Mesendoderm (in vitro differentiated cells): ENCODE measurements at places on chromosomes 7 and 10.
A peak's percentile ranks its signal among the peaks of the same experiment; 100 is the strongest.

- peak; percentile 67 for DNase-seq
These were observed 63.5 kb downstream of the HIPK2 start for GRCh38 chr7:139714163-139714901.

DNA sequence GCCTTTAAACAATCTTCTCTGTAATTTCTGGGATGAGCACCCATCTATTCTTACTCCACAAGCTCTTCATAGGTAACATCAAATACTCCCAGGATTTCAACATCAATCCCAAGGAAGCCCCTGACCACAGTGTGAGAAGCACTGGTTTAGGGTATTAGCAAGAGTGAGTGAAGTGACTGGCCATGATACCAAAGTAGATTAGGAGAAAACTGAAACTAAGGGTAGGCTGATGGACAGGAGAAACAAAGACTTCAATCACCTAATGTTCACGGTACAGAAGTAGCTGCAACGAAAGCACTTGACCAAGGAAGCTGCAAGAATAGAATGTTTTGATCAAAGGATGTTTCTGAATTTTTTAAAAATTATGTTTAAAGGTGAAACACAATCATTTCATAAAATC is 49.8 kb downstream of the LMBR1 start:
- DNase-seq: no peak

DNA sequence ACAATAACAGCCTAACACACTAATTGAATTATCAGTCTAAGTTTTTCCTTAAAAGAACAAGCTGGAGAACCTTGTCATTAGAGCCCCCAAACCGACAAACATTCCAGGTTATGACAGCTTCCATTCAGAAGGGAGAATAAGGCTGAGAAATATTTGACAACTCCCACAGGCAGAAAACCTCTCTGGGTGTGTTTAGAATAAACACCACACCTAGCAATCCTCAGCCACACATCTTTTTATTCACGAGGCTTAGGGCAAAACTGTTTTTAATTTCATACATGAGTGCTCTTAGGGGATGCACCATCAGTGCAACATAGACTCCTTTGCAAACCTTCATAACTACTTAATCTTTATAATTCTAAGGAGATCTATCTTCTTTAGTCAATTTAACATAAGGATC is 24.2 kb downstream of the STN1 start:
- DNase-seq: no peak

- DNase-seq: no peak
These were observed 259.6 kb upstream of the SEMA3E start for GRCh38 chr7:83908526-83908925.

- no peak for DNase-seq
These were observed 1.3 kb upstream of the CUL1 start for GRCh38 chr7:148697256-148698006.

DNA sequence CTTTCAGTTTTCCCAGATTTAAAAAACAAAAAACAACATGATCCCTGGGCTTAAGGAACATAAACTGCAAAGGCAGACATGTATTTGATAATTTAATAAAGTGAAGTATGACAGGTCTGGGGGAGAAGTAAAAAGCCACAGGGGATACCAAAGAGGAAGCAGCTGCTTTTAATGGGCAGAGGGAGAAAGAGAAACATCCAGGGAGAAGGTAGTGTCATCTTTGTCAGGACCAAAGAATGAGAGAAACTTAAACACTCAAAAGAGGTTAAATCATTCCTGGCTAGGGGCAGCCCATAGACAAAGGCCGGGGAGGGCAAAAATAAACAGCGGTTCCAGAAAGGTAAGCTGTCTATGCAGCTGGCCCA is 94.5 kb downstream of the GRB10 start:
- DNase-seq: no peak

- no peak for DNase-seq
These were observed 389.2 kb downstream of the MAGI2 start for GRCh38 chr7:79064187-79064823.

GRCh38 chr7:111727905-111728634 is 165.8 kb upstream of the IMMP2L start:
- DNase-seq: no peak

DNA sequence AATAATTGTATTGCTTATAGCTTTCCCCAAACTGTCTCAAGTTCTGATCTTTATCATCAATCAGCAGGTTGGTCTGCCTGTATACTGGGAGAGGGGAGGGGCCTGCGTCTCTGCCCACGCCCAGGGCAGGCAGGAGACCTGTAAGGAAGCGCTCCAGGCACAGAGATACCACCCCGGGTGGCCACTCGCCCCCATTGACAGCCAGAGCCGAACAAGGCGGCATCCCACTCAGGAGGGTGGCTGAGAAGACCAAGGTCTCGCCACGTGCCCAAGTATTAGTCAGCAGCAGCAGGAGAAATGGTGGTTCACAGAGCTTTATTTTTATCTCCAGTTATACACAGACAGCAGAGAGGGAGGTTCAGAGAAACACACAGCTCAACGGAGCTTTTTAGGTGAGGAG is 7.2 kb downstream of the STK32C start:
- DNase-seq: no peak

DNA sequence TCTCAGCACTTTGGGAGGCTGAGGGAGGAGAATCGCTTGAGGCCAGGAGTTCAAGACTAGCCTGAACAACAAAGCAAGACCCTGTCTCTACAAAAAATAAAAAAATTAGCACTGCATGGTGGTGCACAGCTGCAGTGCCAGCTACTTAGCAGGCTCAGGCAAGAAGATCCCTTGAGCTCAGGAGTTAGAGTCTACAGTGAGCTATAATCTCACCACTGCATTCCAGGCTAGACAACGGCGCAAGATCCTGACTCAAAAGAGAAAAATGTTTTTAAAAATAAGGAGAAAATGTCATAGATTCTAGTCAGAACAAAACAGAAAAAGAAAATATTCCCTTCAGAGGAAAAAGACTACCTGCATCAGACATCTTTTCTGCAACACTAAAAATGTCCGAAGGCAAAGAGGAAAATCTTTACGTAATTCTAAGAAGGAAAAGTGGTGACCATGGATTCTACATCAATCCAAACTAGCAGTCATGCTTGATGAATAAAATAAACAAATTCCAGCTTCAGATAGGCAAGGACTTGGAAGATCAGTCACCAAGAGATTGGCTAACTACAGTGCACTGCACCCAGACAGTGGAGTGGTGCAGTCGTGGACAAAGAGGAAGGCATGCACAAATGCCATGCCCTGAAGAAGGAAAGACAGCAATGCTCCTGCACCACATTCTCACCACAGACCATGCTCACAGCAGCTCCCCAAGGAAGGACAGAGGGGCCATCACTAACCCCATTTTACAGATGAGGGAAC is 54.3 kb downstream of the ERCC6 start:
- no peak for DNase-seq

GRCh38 chr7:134999136-134999535 is 12.8 kb downstream of the AGBL3 start:
- no peak for DNase-seq

DNA sequence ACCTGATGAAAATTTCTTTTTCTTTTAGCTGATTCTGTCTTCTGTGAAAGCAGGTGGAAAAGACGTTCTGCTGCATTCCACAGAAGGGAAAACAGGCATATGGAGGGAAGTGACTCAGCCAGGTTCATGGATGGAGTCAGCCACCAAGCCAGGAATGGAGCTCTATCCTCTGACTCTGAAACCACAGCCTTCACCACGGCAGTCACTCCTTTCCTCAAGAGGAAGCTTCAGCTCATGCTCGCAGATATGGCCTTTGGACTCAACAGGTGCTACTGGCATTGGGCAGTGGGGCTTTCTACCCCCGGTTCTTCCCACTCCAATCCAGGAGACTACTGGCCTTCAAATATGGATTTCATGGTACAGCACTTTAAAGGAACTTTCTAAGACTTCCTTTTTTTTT is 11.5 kb upstream of the PLAU start:
- peak; percentile 57 for DNase-seq

DNA sequence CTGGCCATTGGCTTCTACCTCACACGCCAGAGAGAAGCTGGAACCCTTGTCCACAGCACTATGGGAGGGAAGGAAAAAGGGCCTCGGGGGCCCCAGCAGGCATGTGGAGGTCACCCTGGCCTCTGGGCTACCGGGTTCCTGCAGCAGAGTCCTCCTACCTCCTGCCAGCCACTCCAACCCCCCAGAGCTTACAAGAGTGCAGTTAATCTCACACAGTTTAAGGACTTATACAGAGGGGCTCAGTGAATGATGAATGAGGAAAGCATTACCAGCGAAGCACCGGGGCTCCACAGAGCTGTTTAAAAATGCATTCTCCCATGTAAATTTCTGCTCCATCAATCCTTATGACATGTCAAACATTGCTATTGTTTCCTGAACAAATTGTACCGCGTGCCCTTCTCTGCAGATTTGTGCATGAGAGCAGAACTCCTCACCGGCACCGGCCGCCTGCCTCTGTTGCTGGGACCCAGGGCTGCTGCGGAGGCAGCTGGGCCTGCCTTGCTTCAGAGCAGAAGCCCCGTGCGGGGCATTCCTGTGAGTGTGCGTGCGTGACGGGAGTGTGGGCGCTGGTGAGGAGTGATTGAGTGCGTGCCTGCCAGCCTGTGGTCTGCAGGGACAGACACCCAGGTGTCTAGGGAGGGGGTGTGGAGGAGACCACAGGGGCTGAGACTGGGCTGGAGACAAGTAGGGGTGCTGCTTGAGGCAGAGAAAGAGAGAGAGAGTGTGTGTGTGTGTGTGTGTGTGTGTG is 52.8 kb downstream of the C10orf105 start:
- no peak for DNase-seq

GRCh38 chr7:78412216-78412858 is 613.8 kb downstream of the PHTF2 start:
- DNase-seq: peak; percentile 51

GRCh38 chr7:38123494-38123893 is 54.6 kb upstream of the STARD3NL start:
- no peak for DNase-seq

DNA sequence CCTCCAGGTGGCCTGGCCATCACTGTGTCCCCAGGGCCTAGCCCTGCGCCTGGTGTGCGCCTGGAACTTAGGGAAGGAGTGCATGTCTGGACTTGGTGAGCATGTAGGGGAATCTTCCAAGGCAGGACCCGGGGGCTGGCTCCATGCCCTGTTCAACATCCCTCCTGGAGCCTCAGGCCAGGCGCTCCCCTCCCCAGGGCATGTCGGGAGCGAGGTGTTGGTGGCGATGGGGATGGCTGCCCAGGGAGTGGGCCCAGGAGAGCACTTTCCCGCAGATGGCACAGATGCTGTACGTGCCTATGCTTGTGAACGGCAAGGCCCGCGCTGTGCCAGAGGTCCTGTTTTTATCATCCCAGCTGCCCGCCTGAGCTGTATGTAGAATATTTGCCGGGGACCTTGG is 55.0 kb downstream of the CDH23 start:
- DNase-seq: no peak

DNA sequence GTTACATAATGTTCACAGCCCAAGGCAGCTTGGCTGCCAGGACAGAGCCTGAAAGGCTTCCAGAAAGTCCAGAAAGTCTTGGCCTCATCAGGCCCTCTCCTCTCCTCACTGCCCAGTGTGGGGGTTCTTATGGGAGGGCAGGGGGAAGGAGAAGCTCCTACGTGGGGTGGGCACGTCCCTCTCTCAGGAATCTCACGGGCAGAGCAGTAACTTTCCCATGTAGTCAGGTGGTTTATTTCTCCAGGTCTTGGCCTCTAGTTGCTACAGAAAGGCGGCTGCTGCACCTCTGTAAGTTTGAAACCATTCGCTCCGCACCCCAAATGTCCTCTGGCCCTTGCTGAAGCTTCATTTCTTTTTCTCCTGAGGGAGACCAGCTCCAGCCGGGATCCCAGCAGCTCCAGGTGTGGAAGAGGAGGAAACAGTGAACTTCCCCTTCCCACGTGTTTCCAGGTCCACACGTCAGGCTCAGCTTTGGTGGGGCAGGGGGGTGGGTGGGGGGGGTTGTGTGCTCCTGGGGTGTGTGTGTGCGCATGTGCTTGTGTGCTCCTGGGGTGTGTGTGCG is 320.3 kb downstream of the WDR37 start:
- no peak for DNase-seq

DNA sequence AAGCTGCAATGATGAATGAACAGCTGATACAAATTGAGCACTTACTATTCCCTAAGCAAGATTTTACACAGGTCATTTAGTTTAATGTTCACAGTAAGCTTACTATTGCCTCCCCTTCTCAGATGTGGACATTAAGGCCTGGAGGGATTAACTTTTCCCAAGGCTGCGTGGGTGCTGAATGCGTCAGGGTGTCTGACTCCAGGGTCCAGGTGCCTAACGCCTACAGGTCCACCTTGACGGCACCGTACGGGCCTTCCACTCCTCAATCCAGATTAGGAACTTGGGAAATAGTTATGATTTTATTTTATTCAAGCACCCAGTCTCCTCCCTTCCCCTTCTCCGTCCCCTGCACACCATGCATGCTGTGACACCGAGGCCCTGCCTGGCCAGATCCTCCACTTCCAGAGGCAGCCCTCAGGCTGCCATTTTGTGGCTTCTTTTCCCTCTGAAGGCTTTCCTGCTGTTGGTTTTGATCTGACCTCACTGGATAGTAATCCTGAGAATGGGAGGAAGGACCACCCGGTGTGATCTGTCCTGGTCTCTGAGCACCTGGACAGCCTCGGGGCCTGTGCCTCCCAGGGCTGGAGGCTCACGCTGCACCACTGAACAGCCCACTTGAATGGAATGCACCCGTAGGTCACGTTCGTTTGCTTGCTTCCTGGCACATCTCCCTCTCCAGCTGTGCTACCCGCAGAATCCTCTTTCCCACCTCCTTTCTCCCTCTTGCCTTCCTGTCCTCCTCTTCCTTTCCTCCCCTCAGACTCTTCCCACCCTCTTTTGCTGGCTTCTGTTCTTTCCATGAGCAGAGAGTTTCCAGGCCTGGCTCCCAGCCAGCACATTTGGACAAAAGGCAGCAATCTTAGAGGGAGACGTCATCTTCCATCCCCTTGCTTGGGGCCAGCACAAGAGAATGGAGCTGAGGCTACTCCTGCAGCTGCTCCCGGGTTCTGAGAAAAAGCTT is 14.4 kb downstream of the DENND2A start:
- DNase-seq: peak; percentile 98

DNA sequence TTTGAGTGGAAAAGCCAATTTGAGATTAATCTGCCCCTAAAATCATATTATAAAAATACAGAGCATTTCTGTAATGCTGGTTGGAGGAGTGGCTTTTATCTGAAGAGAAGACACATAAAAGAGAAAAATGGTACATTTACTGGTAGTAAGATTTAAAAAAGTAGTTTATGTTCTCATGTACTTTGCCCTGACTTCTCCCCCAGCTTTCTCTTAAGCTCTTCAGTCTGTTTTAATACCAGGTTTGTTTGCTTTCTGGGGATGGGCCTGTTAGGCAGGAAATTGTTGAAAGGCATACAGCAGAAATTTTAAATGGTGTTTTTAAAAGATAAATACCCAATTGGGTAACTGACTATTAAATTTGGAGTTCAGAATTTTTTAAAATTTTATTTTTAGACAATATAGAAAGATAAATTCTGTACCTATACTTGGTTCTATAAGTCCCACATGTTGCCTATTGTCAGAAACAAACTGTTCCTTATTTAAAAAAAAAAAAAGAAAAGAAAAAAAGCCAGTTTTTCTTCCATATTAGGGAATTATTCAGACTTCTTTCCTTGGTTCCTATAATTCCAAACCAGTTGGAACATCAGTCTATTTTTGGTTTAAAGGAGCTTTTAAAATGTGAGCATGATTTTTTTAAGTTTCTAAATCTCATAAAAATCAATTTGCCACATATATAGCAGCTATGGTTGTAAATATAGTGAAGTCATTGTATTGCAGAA is 136.6 kb downstream of the ARID5B start:
- no peak for DNase-seq

- DNase-seq: no peak
These were observed 43.3 kb upstream of the MTURN start for GRCh38 chr7:30091491-30091912.

GRCh38 chr7:29988424-29989256 is 961 bp downstream of the SCRN1 start:
- peak; percentile 89 for DNase-seq
